ENCODE measurements at places on chromosomes 13 and 19. TPM values are rescaled to one million over a fixed set of nuclear protein-coding genes. Genes with fewer than 3 reads are reported as not detected.

DNA sequence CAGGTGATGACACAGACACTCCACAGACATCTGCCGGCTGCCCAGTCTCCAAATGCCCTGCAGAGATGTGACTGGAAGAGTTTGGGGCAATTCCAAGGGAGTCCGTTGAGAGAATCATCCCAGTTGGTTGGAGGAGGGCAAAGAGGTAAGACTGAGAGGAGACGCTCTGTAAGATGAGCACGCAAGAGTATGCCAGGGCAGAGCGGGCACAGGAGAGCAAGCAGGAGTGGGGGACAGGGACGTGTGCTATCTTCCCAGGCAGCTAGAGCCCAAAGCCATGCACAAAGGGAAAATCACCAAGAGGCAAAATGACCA is 156.3 kb upstream of the TSHZ3 start:
- DNase-seq: no peak

GRCh38 chr19:10001899-10002298 is 8.4 kb downstream of the COL5A3 start:
- DNase-seq: no peak

- no peak for DNase-seq
Measured at GRCh38 chr19:8096071-8096470, 43.5 kb downstream of the CCL25 start.

GRCh38 chr19:42278452-42279154 is 9.6 kb downstream of the CIC start:
- no peak for DNase-seq

DNA sequence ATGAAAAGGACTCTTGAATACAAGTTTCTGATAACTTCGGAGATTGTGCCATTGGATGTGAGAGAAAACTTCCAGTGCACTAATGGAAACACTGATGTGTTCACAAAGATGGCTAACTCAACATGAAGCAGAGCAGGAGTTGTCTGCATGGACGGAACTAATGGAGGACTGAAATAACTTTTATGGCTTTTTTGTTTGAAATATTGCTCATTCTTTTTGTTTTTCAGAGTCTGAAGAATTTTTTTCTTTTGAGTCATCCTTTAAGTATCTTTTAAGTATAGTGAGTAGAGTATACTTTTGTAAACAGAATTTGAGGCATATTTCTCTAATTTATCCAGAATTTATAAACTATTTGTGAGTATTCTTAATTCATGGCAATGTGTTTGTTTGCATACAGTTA is 25.7 kb downstream of the CRYL1 start:
- no peak for DNase-seq

Gene VSTM2B
- not detected for polyA plus RNA-seq

Gene KCNK6
- polyA plus RNA-seq: 2.8 TPM

DNA sequence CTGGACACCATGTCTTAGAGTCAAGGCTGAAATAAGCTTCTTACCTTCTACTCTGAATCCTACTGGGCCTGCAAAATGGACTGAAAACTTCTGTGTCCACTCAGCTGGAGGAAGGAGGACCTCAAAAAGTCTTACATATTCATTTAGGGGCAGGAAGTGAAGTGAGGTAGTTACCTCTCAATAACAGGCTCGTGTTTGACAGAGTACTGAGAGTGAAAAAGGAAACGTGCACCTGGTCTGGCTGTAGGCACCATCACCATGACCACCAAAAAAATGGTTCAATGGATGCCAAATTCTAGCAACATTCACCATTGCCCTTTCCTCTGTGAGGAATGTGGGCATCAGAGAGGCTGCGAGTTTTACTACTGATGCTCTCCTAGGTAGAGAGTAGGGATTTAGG is 176.2 kb downstream of the RFC3 start:
- no peak for DNase-seq

Gene SHD
- not detected for polyA plus RNA-seq

Gene CFAP97D2
- not detected for polyA plus RNA-seq

GRCh38 chr13:113152984-113153809 is 5.3 kb upstream of the PROZ start:
- no peak for DNase-seq

- DNase-seq: no peak
Measured at GRCh38 chr13:76894401-76895110, 8.4 kb upstream of the KCTD12 start.

Gene C19orf73
- 0.36 TPM for polyA plus RNA-seq

DNA sequence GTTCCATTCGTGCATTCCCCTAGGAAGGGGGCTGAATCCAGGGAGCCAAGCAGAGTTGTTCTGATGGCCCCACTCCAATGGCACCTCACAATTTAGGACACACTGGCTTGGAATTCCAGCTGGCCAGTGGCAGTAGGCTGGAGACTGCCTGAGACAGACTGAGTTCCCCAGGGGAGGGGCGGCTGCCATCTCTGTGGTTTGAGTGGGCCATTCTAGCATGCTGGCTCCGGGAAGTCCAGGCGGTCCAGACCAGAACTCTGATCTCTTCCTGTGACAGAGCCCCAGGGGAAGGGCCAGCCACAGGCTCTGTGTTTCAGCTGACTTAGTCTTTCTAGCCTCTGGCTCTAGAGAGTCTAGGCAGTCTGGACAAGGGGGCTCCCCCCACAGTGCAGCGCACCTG is 29.5 kb upstream of the SLC7A1 start:
- DNase-seq: no peak

Gene ZFP14
- polyA plus RNA-seq: 2.7 TPM

DNA sequence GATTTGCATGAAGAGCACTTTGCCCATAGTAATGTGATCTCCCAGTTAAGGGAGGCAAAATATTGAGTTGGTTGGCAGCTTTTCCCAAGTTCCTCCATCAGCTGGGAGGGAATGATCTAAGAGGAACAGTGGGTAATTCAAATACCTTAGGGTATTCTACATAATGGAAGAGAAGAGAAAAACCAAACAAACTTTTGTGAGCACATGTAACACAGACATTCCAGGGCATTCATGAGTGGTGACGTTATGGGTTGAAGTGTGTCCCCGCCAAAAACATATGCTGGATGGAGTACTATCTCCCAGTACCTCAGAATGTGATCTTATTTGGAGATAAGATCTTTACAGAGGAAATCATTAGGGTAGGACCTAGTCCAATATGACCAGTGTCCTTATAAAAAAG is 220.1 kb downstream of the FOXO1 start:
- DNase-seq: no peak

Gene SPACA4
- polyA plus RNA-seq: not detected

- no peak for DNase-seq
Measured at GRCh38 chr19:18514800-18515682, 6.8 kb downstream of the ELL start.

Gene ZNF154
- polyA plus RNA-seq: 7.7 TPM

Gene CLEC4G
- polyA plus RNA-seq: not detected

Gene RNF113B
- not detected for polyA plus RNA-seq

Gene ANGPTL8
- polyA plus RNA-seq: not detected

- no peak for DNase-seq
Measured at GRCh38 chr19:47618771-47619170, 9.8 kb downstream of the BICRA start.

Gene EVI5L
- polyA plus RNA-seq: 9.1 TPM

- DNase-seq: no peak
Measured at GRCh38 chr13:87128036-87128435, 543.1 kb upstream of the SLITRK5 start.

- no peak for DNase-seq
Measured at GRCh38 chr19:37313335-37313627, 57.6 kb upstream of the ZNF527 start.

GRCh38 chr19:45692187-45693105 is at the start of gene QPCTL:
Gene QPCTL (plus strand): TSS chr19:45692666. CDS start chr19:45692704, 38 bp downstream.
- peak; percentile 99 for DNase-seq

Gene TEX26
- polyA plus RNA-seq: 0.09 TPM

Data from AG04450 (cell line).